ENCODE measurements at places on chromosomes 7 and 10. TPM values are rescaled to one million over a fixed set of nuclear protein-coding genes. Genes with fewer than 3 reads are reported as not detected.

GRCh38 chr10:117204316-117204715 is 7.0 kb downstream of the KCNK18 start:
- no peak overlapping the region for H3K4me3 ChIP-seq
- no peak overlapping the region for H3K27ac ChIP-seq
- no peaks in the 10 kb centered on the region for H3K4me1 ChIP-seq
- H3K36me3 ChIP-seq: no peaks in the 10 kb centered on the region

DNA sequence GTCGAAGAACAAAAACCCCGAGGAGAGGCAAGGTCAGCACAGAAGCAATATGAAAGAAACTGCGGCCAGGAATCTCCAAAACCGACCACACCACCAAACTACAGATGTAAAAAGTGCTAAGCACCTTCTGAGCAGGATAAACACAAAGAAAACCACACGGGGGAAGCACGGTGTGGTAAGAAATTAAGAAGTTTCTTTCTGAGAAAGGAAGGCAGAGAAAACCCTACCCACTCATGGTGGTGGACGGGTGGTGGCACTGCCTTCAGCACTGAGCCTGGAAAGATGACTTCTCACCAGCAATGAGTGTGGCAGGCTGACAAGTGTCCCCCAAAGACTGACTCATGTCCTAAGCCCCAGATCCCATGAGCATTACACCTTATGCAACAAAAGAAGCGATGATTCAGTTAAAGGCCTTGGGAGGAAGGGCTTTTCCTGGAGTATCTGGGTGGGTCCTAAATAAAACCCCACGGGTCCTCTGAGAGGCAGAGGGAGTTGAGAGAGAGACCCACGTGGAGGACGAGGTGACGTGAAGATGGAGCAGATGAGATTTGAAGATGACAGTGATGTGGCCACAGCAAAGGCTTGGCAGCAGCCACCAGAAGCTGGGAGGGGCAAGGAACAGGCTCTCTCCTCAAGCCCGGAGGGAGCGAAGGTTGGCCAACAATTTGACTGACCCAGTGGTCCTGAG is 124.9 kb downstream of the DLG5 start:
- H3K36me3 ChIP-seq: peaks cover 2% of the 10 kb centered on the region
- peak overlapping the region; percentile 6 for H3K4me3 ChIP-seq
- peak overlapping the region; percentile 69 for H3K27ac ChIP-seq
- peaks cover 35% of the 10 kb centered on the region for H3K27me3 ChIP-seq

- H3K4me1 ChIP-seq: peaks cover 5% of the 10 kb centered on the region
- peaks cover 30% of the 10 kb centered on the region for H3K27me3 ChIP-seq
- peak; percentile 27 for DNase-seq
- no peaks in the 10 kb centered on the region for H3K36me3 ChIP-seq
- H3K4me3 ChIP-seq: peak overlapping the region; percentile 71
Observed at GRCh38 chr7:65269150-65269856, 104.4 kb upstream of the ZNF92 start.

DNA sequence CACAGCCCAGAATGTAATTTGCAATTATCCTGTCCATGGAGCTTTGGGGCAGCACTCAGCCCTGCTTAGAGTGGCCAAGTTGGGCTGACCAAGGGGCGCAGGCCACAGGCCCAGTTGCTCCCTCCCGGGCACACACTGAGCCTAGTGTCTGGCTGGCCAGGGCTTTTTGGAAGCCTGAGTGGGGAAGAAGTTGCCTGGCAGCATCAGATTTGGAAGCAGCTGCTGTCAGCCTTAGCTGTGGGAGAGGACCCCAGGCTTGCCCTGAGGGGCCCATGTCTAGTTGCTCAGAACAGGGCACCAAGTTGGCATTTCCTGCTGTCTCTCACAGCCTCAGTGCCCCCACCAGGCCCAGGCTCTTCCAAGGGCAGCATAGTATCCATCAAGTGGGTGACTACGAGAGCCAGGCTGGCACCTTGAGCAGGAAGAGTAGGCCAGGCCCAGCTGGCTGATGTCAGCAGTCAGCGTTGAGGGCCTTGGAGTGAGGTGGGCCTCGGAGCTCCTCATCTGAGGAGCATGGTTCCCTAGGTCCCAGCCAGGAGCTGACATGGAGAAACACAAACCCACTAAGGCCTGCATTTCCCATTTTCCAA is 14.4 kb downstream of the ANTXRL start:
- H3K4me3 ChIP-seq: no peak overlapping the region
- no peak for DNase-seq
- peaks cover 24% of the 10 kb centered on the region for H3K4me1 ChIP-seq
- peak overlapping the region; percentile 37 for H3K27ac ChIP-seq
- no peaks in the 10 kb centered on the region for H3K36me3 ChIP-seq

The EGFR gene
- not detected for total RNA-seq

All from activated CD8-positive, alpha-beta T cell treated with anti-CD3 and anti-CD28 coated beads, Interleukin-2, amount 10 ng/mL, durations not matched to agents 7 days and 5 days (primary cell).